Activated T-cell treated with anti-CD3 and anti-CD28 coated beads for 24 hours (primary cell): ENCODE measurements at places on chromosomes 1 and 21.

GRCh38 chr1:211336161-211336560 is 9.5 kb downstream of the TRAF5 start:
- DNase-seq = no peak

DNA sequence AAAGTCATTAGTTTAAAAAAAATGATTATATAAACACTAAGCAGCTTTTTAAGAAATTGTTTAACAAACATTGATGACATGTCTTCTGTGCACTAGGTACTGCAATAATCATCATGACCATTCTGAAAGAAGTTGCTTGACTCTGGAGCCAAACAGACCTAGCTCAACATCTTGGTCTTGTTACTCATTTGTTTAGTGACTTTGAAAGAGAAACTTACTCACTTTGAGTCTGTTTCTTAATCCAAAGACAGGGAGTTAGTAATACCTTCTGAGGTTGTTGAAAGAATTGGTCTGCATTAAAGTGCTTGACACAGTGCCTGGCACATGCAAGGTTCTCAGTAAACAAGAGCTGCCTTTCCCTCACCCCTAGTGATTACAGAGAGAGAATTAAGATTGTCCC is 84.4 kb downstream of the SGIP1 start:
- no peak for DNase-seq

GRCh38 chr1:54815086-54815876 is 14.2 kb upstream of the TTC22 start:
- no peak for DNase-seq

DNA sequence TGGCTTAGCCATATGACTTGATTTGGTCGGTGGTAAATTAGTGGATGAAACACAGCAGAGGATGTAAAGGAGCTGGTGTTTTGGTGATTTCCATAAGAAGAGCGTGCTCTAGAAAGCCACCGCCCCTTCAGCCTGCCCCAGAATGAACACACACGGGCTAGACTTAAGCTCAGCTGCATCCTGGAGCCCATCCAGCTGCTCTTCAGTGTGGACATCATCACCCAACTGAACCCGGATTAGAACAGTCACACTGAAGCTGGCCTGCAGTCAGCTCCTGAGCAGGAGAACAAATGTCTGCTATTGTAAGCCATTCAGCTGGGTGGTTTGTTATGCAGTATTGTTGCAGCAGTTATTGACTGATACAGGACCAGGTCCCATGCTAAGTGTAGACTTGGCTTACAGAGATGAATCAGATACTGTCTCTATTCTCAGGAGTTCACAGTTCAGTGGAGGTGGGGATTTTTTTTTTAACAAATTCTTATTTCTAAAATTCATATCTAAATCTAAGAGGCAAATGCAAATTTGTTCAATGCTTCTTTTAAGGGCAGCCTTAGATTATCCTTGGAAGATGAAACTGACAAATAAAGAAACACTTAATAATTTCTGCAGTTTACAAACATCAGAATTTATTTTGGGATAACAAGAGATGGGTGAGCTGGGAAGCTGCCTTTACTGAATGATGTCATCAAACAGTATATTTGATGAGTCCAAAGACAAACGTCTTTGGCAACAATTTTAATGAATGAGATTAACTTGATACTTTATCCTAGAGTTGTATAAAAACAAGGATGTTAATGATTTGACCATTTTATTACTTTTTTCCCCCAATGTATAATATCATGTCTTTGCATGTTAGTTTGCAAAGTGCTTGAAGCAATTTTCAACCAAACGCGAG is 251.2 kb downstream of the TRABD2B start:
- no peak for DNase-seq

GRCh38 chr1:22104865-22105437 is 37.9 kb downstream of the WNT4 start:
- peak; percentile 20 for DNase-seq

DNA sequence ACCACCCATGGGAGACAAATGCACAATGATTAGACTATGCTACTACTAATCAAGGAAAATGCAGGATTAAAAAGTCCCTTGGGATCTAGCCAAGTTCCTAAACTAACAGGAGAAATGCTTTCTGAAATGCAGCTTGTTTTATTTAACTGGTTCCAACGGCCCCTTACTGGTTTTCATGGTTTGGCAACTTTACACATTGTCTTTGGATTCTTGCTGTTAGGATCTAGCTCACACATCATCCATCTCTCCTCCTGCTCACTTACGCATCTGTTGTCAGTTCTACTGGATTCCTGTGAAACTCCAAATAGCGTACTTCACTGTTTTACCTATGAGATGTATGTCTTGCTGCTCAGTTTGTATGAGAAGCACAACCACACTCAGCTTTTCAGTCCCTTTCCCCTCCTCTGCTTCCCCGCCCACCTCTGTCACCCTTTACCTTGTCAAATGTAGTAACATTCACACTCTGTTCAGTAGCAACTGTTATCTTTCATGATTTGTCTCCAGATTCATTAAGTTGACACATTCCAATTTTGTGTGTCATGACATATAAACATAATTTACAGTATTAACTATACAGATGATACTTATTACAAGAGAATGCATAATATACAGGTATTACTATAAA is 130.1 kb downstream of the SIM2 start:
- DNase-seq = no peak

DNA sequence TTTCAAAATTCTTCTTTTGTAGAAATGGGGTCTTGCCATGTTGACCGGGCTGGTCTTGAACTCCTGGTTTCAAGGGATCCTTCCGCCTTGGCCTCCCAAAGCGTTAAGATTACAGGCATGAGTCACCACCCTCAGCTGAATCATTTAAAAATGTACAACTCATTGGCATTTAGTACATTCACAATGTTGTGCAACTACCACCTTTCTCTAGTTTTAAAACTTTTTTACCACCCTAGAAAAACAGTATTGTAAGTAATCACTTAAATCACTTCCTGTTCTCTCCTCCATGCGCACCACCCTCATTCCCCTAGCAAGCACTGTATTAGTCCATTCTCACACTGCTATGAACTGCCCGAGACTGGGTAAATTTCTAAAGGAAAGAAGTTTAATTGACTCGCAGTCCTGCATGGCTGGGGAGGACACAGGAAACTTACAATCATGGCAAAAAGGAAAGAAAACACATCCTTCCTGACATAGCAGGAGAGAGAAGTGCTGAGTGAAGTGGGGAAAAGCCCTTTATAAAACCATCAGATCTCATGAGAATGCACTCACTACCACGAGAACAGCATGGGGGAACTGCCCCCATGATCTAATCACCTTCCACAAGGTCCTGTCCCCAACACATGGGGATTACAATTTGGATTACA is 14.4 kb upstream of the THEM5 start:
- DNase-seq = no peak

- DNase-seq = no peak
These were observed 63.8 kb downstream of the CD34 start for GRCh38 chr1:207847116-207847515.

GRCh38 chr1:177309880-177310279 is 139.1 kb downstream of the BRINP2 start:
- no peak for DNase-seq

DNA sequence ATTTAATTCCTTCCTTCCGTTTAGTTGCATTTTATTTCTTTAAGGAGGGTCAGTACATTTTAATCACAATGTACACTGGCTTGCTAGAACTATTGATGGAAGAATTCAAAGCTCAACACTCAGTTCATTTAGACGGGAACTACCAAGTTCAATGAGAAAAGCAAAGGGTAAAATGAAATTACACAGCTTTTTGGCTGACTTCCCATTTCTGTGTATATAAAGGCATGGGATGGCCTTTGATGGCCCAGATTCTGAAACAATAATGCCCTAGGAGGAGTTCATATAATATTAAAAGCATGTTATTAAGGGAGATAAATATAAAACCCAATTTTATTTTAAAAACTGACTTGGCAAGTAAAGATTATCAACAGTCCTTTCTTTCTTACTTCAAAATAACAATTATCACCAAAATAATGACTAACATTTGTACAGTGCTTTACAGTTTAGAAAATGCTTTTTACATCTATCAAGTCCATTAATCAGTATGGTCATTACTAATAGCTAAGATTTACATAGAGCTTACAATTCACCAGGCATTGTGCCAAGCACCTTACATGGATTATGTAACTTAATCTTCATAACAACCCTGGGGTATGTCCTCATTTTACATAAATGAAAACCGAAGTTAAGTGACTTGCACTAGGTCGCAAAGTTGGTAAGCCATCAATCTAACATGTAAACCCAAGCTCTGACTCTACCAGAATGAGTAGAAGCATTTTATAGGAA is 402.4 kb downstream of the OMA1 start:
- DNase-seq = no peak
